NCI-H1436 (cell line): ENCODE measurements at places on chromosomes 4 and X.

- no peak for DNase-seq
These were observed 243.8 kb upstream of the LDB2 start for GRCh38 chr4:17142232-17142711.

DNA sequence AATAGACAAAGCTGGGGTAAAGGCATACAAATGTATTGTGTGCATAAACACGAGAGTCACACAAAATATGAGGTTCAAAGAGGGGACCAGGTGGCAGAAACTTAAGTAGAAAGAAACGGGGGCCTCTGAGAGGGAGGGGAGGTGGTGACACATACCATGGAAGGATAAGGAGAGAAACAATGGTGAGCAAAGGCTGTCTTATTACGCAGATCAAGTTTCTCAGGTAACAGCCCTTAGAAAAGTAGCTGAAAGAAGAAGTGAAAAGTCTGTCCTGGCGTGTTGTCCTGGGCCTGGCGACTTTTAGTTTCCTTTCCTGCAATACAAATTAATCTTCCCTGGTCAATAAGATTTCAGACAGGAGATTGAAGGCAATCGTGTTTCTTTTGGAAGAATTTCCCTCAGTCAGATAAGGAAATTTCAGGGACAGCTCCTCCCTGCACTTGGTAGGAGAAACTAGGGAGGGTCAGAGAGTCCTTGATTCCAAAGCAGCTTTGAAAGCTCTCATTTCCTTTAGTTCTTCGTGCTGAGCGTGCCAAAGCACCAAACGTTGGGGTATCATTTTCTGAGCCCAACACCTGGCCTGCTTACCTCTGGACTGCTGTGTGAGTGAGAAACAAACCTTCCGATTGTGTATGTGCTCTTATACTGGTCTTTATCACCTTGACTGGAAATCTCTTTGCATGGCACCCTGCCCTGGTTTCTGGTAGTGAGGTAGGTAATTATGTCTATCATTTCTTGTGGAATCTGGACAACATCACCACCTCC is 676.7 kb upstream of the LCORL start:
- no peak for DNase-seq

DNA sequence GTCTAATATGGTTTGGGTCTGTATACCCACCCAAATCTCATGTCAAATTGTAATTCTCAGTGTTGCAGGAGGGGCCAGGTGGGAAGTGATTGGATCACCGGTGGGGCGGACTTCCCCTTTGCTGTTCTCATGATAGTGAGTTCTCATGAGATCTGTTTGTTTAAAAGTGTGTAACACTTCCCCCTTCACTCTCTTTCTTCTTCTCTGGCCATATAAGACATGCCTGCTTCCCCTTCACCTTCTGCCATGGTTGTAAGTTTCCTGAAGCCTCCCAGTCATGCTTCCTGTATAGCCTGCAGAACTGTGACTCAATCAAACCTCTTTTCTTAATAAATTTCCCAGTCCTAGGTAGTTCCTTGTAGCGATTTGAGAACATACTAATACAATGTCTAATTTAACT is 19.7 kb upstream of the SCRG1 start:
- DNase-seq = no peak

- DNase-seq = no peak
These were observed 14.0 kb upstream of the ADH5 start for GRCh38 chr4:99102634-99103033.

- no peak for DNase-seq
These were observed 246.2 kb upstream of the PITX2 start for GRCh38 chr4:110869114-110869513.

- no peak for DNase-seq
These were observed 3.4 kb upstream of the PCDH7 start for GRCh38 chr4:30716681-30717207.

- DNase-seq = no peak
These were observed 152.9 kb downstream of the POLA1 start for GRCh38 chrX:24846550-24847150.

DNA sequence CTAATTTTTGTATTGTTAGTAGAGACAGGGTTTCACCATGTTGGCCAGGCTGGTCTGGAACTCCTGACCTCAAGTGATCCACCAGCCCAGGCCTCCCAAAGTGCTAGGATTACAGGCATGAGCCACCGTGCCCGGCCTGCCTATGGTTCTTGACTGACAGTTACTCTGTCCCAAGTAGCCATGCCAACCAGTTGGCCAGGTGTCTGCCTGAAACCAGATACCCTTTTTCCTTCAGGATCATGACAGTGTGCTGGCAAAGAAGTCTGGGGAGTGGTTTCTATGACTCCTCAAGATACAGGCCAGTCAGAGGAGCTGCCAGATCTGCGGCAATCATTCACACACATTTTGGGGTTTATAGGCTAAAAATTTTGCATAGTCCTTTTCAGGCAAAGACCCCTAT is 1.7 kb upstream of the LAS1L start:
- no peak for DNase-seq

DNA sequence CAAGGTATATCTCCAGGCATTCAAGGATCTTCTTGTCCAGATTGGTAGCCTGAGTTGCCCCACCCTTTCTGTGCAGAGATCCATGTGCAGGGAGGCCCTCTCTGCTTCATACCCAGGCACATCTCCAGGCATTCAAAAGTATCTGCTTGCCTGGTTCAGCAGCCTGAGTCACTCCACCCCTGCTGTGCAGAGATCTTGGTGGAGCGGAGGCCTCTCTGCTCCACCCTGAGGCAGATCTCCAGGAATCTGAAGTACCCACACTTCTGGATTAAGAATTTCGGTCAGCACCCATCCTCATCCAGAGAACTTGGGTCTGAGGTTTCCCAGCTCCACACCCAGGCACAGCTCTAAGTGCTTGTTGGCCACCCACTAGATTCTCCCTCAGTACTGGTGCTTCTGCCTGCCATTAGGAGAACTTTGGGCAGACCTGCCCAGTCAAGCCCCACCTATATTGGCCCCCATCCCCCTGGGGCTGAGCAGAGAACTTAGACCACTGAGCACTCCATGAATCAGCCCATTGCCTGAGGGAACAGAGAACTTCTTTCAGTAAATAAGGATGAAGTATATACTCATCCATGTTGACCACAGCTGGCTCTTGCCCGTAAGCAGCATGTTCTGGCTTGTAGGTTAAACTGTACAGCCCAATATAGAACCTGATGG is 199.5 kb upstream of the ZCCHC13 start:
- DNase-seq = no peak

DNA sequence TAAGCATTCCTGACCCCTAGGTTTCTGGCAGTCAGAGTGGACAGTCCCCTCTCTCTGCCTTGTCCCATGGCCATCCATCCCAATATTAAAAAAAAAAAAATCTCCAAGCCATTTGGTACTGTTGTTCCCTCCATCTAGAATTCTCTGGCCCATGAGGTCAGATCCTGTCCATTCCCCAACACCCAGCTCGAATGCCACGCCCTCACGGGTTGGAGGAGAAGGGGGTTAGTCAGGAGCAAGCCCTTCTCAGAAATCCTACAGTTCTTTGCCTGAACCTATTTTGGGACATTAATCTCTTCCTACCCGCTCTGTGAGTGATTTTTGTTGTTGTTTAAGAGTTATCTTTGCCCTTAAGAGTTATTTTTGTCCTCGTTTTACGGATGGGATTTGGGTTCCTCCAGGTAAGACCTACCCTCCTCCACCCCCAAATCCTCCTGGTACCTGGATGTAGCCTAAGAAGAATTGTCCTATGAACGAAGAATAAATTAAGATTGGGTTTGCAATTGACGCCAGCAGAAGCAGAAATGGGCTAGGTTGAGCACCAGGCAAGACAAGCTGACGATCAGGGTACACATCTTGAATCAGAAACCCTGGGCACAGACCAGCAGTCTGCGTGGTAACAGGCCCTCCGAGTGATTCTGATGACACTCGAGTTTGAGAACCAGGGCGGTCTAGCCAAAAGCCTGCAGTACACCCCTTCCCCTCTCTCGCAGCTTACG is 977 bp downstream of the RNF175 start:
- no peak for DNase-seq

- no peak for DNase-seq
These were observed 105.9 kb downstream of the IL1RAPL1 start for GRCh38 chrX:28693101-28693500.

DNA sequence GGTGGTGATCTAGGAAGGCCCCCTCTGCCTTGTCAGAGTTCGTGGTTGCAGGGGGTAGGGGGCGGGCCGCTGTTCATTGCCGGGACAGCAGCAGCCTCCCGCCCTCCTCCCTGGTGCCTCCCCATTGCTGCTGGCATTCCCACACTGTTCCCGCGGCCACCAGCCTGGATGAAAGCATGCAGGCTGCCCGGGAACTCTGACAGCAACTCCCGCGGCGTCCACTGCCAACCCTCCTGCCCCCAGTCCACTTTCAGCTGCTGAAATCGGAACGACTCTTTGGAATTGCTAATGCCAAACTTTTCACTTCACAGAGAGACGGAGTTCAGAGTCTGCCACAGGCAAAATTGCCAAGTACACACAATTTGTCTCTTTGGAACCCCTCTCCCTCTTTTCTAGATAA is 121.9 kb downstream of the BEND2 start:
- DNase-seq = no peak

- DNase-seq = no peak
These were observed 9.0 kb downstream of the NAT8L start for GRCh38 chr4:2068198-2068470.

- no peak for DNase-seq
These were observed 42.2 kb upstream of the HSD17B10 start for GRCh38 chrX:53476371-53476770.

DNA sequence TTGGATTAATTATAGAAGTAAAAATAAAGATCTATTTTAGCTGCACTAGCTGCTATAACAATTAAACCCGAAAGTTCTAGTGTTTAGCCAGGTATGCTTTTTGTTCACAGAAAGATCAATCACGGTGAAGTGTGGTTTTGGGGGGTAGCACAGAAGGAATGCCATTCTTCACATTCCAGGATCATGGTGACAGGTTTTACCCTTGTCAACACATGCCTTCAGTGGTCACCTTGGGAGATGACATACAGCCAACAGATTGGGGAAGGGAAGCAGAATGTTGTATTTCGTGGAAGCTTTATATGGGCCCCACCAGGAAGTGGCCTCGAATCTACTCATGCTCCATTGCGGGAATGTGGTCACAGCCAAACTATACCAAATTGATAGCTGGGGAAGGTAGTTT is 753.6 kb downstream of the RAPGEF2 start:
- DNase-seq = no peak

DNA sequence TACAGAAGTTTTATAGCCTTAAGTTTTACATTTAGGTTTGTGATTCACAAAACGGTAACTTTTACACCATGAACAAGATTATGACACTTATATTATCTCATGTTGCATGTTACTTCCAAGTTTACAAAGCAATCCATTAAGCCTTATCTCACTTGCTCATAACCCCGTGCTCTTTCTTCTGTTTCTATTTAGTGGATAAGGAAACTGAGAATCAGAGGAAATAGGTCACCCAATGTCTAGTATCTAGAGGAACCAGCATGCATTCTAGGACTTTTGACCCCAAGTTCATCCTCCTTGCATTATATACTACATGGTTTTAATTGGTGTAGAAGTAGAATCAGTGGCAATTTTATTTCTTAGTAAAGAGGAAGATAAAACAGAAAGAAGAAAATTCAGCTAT is 67.0 kb upstream of the ANXA3 start:
- DNase-seq = no peak
